ENCODE measurements at places on chromosomes 11 and 22.

GRCh38 chr11:41666951-41667653 is 207.7 kb upstream of the LRRC4C start:
- DNase-seq: no peak

GRCh38 chr11:19604679-19605375 is 107.8 kb upstream of the NAV2 start:
- DNase-seq: no peak

- no peak for DNase-seq
Observed at GRCh38 chr11:95076981-95077380, 10.3 kb downstream of the SRSF8 start.

DNA sequence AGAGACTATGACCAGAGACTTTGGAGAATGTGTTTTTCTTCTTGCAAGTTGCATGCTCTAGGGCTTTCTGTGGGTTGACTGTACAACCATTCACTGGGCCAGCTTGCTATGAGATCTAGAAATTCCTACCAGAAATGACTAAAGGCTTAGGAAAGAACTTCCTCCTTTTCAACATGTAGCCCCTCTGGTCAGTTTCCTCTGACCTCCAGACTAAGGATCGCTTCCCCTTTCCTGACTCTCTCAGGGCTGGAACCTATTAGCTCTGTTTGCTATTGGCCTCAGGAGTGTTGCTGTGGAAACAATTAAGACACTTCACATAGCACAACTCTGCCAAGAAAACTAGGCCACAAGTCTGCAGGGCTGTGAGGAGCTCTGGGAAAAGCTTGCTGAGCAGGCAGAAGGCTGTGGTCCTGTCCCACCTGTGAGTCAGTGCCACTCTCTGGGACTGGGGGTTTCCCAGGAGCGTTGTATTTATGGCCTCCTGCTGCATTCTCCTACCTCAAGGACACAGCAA is 10.7 kb downstream of the CRY2 start:
- peak; percentile 79 for DNase-seq

- no peak for DNase-seq
Observed at GRCh38 chr22:44286646-44287045, 26.1 kb downstream of the SHISAL1 start.

Data from fibroblast of skin of left biceps (primary cell).